ENCODE measurements at places on chromosomes 4 and X.

GRCh38 chr4:86960557-86960961 is 25.7 kb downstream of the AFF1 start:
- no peak for DNase-seq

DNA sequence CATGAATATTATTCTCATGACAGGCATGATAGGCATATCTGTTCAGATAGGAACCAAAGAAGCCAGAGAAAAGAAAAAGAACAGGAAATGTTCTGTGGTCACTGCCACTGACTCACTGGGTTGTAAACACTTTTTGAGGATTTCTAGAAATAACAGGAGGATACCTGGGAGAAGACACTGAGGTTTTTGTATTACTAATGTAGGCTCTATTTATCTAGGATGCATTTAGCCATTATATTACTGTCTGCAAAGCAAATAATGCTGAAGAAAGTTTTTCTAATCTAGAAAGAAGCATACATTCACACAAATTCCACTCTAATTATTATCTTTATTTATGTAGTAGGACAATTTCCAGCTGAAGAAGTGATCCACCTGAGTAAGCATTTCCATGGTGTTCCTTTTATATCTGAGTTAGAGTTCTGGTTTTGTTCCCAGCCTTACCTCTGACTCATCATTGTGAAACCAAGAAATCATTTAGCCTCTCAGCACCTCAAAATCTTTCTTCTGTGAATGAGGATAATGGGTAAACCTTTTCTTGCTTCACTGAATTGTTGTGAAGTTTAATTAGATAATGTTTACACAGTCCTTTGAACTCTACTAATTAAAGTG is 40.2 kb upstream of the EPGN start:
- peak; percentile 66 for DNase-seq

DNA sequence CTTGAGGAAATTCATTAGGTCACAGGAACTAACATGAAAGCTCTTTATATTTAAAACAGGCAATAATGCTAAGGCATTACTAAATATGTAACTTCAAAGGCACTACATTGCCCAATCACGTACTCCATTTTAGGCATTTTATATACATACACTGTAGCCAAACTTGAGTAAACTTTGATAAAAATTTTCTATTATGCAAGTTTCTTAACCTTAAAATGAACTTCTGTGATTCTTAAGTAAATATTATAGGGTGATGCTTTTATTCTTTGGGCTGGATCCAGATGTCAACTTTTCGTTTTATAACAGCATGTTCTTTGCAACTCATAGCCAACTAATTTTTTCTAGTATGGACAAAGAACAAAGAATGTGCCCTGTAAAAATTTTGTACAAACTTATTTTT is 28.3 kb upstream of the MAP9 start:
- no peak for DNase-seq

GRCh38 chrX:54950730-54951375 is 30.2 kb downstream of the TRO start:
- DNase-seq: no peak

Data from EL (cell line).